ENCODE measurements at places on chromosomes 5 and 9.

- DNase-seq: no peak
Measured at GRCh38 chr9:123960965-123961364, 31.0 kb upstream of the DENND1A start.

DNA sequence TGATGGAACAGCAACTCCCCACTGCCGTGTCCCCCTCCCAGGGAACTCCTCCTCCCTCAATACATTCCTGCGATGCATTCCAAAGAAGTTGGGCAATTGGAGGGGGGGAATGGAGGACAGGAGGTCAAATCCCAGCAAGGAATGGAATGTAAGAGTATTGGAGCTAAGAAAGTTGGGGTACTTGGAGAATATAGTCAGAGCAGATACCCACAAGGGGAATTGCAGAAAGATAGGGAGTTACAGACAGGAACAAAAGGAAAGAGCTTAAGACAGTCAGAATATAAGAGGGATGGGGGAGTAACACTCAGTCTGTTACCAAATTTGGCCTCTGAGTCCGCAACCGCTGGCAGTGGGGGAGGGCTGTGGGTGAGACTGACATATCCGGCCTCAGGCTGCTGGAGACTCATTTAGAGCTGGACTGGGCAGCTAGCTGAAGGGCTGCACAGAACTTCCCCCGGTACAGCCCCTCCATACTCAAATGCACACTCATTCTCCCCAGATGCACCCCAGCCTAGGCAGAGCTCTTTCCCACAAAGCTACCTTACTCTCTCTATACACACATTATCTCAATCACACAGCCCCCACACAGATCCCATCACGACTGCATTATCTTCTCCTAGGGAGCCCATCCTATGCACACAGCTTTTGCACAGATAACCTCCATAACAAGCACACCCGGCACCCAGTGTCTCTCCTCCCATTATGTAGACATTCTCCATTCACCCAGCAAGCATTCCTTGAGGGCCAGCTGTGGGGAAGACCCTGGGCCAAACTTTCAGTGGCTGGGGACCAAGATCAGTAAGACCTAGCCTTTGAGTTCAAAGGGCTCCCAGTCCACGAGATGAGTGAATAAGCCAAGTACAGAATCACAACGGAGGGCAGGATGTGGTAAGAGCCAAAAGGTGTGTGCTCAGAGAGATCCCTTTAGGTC, 3.7 kb downstream of the TLN1 start:
- peak; percentile 23 for DNase-seq

DNA sequence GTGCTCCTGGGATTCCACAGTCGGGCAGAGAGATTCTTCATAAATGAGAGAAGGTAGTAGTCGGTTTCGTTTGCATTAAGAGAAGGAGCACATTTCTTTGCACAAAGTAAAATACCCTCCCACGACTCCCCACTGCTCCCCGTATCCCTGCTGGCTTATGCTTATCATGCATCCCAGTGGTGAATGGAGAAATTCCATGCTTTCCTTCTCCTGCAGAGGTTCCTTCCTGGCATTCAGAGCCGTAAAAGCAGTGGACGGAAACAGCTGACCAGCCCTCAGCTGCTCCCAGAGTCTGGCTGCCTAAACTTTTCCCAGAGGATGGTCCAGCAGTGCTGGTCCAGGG, 93.1 kb downstream of the C9orf152 start:
- no peak for DNase-seq

- no peak for DNase-seq
Measured at GRCh38 chr5:132322266-132322665, 28.1 kb downstream of the SLC22A4 start.
